ENCODE measurements at places on chromosomes 1 and 21. TPM values are rescaled to one million over a fixed set of nuclear protein-coding genes. Genes with fewer than 3 reads are reported as not detected.

Gene PGM1
- polyA plus RNA-seq, result 35.1 TPM

Gene LRRC38
- not detected for polyA plus RNA-seq

Gene LYSMD1
- 15.6 TPM for polyA plus RNA-seq

Gene ADGRL2
- 145 TPM for polyA plus RNA-seq

Gene NUP210L
- 0.16 TPM for polyA plus RNA-seq

Gene SEC16B
- 3.6 TPM for polyA plus RNA-seq

Gene AQP10
- 0.22 TPM for polyA plus RNA-seq

Gene CFHR3
- 0.69 TPM for polyA plus RNA-seq

Gene CCDC185
- 0.20 TPM for polyA plus RNA-seq

Gene VWA5B1
- 0.82 TPM for polyA plus RNA-seq

Gene OXCT2
- polyA plus RNA-seq, result 0.74 TPM

Gene HSD3B2
- 3.0 TPM for polyA plus RNA-seq

Gene CLCA1
- polyA plus RNA-seq, result 0.07 TPM

Gene MYCL
- 6.9 TPM for polyA plus RNA-seq

Gene GBP7
- polyA plus RNA-seq, result 0.07 TPM

Gene DSCAM
- 0.14 TPM for polyA plus RNA-seq

Gene MROH7
- 14.2 TPM for polyA plus RNA-seq

Gene SPRR2B
- polyA plus RNA-seq, result not detected

Gene LCE1F
- not detected for polyA plus RNA-seq

Gene KRTAP12-2
- polyA plus RNA-seq, result not detected

Gene SORT1
- 56.4 TPM for polyA plus RNA-seq

Gene CD34
- polyA plus RNA-seq, result 109 TPM

Gene CDCP2
- polyA plus RNA-seq, result 0.08 TPM

Gene SPRR1B
- not detected for polyA plus RNA-seq

Gene SRRM1
- polyA plus RNA-seq, result 112 TPM

Gene MOV10
- polyA plus RNA-seq, result 60.8 TPM

Gene SPOCD1
- polyA plus RNA-seq, result 0.62 TPM

Gene ACTL8
- polyA plus RNA-seq, result not detected

Gene RSPH1
- polyA plus RNA-seq, result 15.5 TPM

Gene SPATC1L
- polyA plus RNA-seq, result 6.5 TPM

Gene SMCP
- polyA plus RNA-seq, result not detected

Gene TAF5L
- 18.4 TPM for polyA plus RNA-seq

Gene ALX3
- not detected for polyA plus RNA-seq

Gene DENND2D
- 20.0 TPM for polyA plus RNA-seq

Gene AK5
- 3.7 TPM for polyA plus RNA-seq

Gene FOXE3
- polyA plus RNA-seq, result 0.21 TPM

Gene C1QTNF12
- polyA plus RNA-seq, result 13.5 TPM

Gene KIF14
- polyA plus RNA-seq, result 6.5 TPM
